Testis (tissue), 5 donors: ENCODE measurements at places on chromosomes 1 and 21. TPM values are rescaled to one million over a fixed set of nuclear protein-coding genes. Genes with fewer than 3 reads are reported as not detected.
A peak's percentile ranks its signal among the peaks of the same experiment; 100 is the strongest.

- no peak for DNase-seq
Observed at GRCh38 chr1:204979891-204980649, 62.9 kb upstream of the CNTN2 start.

GRCh38 chr1:97797403-97798183 lies 123.2 kb downstream of the DPYD start:
- no peak for DNase-seq

DNA sequence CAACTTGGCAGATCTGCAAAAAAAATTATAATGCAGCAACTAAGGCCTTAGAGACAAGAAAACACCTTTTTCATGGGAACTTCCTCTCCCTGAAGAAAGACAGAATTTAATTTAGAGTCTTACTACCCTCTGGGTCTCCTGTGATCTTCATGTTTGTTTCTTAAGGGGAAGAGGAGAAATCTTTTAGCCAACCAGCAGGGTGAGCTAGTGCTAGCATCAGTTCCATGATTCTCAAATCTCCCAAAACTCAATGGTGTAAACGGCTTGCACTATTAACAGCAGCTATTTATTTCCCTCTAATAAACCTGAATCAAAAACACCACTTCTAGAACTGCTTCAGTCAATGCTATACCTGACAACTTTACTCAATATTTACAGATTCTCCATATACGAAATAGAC lies 3.8 kb downstream of the ZNF644 start:
- no peak for DNase-seq

GRCh38 chr1:24411963-24412362 lies 1.6 kb downstream of the STPG1 start:
- DNase-seq: no peak

Gene TNFRSF4
- 0.87 TPM for total RNA-seq

DNA sequence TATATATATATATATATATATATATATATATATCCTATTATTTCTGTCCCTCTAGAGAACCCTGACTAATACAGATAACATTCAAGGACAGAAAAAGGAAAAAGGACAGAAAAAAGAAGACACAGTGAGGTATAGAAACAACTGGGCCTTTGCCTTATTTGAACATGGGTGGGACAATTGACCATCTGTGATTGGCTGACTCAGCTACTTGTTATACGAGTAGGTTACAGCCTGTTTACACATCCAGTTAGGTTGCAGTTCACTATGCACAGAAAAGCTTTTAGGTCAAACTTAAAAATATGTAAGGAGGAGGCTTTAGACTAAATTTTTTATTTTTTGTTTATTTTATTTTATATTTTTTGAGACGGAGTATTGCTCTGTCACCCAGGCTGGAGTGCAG lies 39.8 kb upstream of the RGS8 start:
- DNase-seq: no peak

DNA sequence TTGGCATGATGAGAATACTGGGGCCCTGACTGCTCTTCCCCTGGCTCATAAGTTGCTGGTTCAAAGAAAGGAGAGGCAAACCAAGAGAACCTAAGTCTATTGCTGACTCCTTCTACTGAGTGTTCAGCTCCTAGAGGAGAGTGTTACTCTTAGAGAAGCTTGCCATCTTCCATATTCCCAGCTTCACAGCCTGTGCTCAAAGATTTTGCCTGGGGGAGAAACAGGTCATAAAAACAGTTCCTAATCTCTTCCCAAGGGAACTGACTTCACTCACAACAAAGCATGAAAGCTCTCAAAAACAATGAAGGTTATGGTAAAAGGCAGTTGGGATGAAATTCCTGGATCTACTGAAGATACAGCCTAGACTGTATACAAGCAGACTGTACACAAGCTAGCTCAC lies 37.1 kb downstream of the LRRC40 start:
- DNase-seq: no peak

Gene C1orf226
- total RNA-seq: 4.2 TPM

- no peak for DNase-seq
Observed at GRCh38 chr1:203693721-203694120, 67.1 kb downstream of the ATP2B4 start.

Gene NHLH1
- 0.63 TPM for total RNA-seq

GRCh38 chr1:155261493-155261851 lies 688 bp downstream of the SCAMP3 start:
- DNase-seq: no peak

DNA sequence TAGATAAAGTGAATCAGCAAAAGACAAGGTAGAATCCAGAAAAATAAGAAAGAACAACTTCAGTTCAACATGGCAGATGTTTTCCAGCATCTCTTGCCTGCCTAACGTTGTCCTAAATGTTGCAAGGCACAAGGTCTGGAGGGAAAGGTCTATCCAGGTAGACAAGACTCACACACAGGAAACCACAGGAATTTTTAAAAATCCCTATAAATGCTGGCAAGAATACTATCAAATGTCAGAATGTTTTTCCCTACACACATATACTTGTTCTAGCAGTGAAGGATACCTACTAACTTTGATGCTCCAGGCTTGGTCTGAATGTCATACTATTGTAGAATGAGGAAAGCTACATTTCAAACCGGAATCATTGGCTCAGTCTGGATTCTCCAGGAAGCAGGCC lies 10.6 kb downstream of the GJA5 start:
- DNase-seq: no peak

DNA sequence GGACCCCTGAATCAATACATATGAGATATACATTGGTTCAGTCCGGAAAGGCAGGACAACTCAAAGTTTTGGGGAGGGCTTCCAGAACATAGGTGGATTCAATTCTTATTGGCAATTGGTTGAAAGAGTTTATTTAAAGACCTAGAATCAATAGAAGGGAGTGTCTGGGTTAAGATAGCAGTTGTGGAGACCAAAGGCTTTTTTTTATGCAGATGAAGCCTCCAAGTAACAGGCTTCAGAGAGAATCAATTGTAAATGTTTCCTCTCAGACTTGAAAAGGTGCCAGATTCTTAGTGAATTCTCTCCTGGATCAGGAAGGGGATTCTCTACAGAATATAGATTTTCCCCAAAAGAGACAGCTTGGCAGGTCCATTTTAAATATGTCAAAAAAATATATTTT lies 27.0 kb upstream of the CD5L start:
- no peak for DNase-seq

Gene LCE6A
- total RNA-seq: not detected

DNA sequence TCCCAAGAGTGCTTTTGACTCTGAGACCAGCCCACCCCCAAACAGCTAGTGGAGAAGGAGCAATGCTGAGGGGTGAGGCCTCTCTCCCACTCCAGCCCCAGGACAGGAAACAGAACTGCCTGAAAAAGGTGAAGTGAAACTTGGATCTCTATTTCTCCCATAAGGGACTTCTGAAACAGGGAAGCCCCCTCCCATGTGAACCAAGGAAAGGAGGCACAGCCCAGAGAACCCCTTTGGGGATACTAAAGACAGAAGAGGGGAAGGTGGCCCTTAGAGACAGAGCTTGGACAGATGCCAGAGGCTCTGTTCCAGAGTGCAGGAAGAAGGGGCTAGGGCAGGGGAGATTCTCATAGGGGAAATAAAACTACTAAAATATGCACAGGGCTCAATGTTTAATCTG lies 2.9 kb downstream of the TNFAIP8L2 start:
- DNase-seq: no peak

DNA sequence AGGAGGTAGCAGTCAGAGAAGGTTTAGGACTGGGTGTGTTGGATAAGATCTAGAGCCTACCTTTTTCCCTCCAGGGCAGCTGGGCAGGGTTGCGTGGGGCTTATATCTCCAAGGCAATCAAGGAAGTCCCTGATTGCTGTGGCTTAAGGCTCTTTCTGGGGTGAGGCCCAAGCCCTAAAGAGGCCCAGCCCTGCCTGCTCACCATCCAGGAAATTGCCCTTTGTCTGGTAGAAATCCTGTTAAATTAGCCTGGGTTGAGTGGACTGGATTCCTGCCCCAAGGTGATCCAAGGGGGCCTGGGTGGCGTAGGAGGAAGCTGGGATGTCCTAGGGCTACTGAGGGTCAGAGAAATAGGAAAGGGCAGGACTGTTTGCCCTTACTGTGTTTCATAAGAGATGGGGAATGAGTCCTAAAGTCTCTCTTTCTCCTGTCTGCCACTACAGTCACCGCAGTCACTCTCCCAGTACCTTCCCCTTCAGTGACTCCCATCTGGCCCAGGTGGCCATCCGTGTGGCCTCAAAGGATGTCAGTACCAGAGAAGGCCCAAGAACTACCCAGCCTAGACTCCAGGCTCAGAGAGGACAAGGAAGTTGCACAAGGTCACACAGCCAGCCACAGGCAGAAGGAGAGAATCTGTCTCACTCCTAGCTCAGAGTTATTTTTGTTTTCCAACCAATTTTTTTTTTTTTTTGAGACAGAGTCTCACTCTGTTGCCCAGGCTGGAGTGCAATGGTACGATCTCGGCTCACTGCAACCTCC lies 25.8 kb downstream of the MFSD2A start:
- DNase-seq: no peak

- peak; percentile 28 for DNase-seq
Observed at GRCh38 chr21:42219606-42220137, 732 bp downstream of the ABCG1 start.

GRCh38 chr1:202692959-202693555 lies 17.2 kb downstream of the SYT2 start:
- peak; percentile 81 for DNase-seq

Gene C1QB
- 16.8 TPM for total RNA-seq

Gene RIT1
- total RNA-seq: 26.1 TPM

GRCh38 chr1:237868817-237869600 lies 21.7 kb downstream of the ZP4 start:
- no peak for DNase-seq
